ENCODE measurements at places on chromosomes 2 and 18.

DNA sequence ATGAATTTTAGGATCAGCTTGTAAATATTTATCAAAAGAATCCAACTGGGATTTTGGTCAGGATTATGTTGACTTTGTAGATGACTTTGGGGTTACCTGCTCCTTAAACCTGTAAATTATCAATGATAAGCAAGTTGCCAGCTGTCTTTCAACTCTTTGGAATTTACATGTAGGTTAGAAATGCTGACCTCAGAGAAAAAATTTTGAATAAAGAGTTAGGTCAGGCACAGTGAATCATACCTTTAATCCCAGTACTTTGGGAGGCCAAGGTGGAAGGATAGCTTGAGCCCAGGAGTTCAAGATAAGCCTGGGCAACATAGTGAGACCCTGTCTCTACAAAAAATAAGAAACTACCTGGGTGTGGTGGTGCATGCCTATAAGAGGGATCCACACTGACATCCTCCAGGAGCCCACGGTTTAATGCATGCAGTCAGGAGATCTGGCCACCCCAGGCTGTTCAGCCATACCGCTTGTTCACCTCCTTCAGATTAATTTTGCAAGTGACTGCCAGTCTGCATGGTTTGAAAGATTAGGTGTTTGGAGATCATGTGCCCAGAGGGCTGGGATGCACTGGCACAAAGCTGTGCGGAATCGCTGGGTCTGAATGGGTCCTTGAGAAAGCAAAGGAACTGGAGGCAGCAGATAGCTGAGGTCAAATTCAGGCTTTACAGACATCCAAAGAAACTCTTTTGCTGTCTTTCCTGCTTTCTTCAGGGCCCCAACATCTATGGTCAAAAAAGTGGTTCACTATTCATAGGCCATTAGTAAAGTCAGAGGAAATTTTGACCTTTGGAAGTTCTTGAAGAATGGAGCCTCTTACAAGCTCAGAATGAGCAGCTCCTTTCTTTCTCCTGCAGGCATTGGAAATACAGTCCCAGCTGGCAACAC, 83.4 kb upstream of the TXNDC2 start:
- no peak for DNase-seq

DNA sequence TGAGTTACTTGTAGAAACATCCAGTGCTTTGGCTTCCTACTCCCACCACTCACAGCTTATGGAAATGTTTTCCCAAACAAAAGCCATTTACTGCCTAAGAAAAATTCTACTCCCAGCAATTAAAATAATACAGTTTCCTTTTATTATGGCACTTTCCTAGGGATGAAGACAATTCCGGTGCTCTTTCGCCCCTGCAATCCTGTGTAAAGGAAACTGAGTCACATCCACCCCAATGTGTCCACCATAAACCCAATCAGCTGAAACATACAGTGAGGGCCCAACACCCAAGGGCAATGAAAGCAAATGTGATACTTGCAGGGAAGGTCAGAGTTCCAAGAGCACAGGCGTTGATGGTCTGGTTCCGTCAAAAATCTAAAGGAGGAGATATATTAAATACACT, 62.0 kb upstream of the ST3GAL5 start:
- DNase-seq: no peak

GRCh38 chr18:75123113-75123512, 85.8 kb downstream of the PTGR3 start:
- no peak for DNase-seq

GRCh38 chr2:98869272-98869641, 66.8 kb downstream of the CRACDL start:
- DNase-seq: no peak

- DNase-seq: no peak
Observed at GRCh38 chr2:168626096-168626495, 170.0 kb downstream of the CERS6 start.

Data from CD8-positive, alpha-beta T cell (primary cell).